ENCODE measurements at places on chromosomes 4 and X. TPM values are rescaled to one million over a fixed set of nuclear protein-coding genes. Genes with fewer than 3 reads are reported as not detected.

Gene APELA
- not detected for total RNA-seq

Gene PRR27
- total RNA-seq, result not detected

Gene MBNL3
- total RNA-seq, result 12.4 TPM

Gene FGF2
- 2.5 TPM for total RNA-seq

Gene PRICKLE3
- 17.1 TPM for total RNA-seq

Gene KLHL4
- total RNA-seq, result not detected

Gene MMRN1
- not detected for total RNA-seq

All from foreskin keratinocyte (primary cell).